ENCODE measurements at places on chromosomes 4 and X. TPM values are rescaled to one million over a fixed set of nuclear protein-coding genes. Genes with fewer than 3 reads are reported as not detected.

DNA sequence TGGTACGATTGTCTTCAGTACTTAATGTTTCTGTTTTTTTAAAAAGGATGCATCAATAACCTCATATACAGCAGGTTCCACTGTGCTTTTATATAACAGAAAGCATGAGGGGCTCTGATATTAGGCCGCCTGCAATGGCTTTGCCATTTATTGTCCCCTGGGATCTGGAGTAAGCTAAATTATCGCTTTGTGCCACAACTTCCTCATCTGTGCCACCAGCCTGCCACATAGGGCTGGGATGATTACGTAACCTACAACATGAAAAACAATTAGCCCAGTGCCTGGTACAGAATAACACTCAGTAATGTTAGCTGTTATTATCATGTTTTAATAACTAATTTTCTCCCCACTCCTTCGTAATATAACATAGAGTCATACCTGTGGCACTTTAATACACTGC is 65.5 kb upstream of the TRIM2 start:
- DNase-seq, result no peak

DNA sequence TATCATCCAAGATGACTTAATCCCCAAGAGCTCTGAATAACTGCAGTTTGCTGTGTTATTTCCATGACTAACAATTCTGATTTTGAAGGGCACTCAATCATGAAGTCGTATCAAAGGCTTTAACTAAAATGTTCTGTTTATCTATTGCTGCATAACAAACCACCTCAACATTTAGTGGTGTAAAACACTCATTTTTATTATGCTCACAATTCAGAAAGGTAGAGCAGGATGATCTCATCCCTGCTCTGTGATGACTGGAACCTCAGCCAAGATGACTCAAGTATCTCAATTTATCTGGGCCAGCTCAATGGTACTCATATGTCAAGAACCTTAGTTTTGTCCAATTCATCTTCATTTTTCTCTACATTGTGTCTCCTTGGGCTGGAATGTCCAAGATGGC is 451.1 kb downstream of the PPARGC1A start:
- DNase-seq, result no peak

DNA sequence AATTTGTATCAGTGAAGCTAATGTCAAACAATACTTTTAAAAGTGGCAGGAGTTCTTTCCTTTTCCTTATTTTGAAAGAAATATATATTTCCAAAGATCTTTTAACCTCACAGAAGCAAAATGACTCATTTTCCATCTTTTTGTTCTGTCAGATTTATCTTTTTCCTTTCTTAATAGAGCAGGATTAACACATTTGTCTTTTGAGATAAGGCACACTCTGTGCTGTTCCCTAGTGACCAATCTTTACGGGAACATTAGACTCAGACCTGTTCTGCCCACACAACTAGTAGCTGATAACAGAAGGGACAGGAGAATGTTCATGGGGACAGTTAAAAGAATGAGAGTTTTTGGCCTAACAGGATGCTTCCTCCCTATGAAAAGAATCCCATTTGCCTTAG is 381.2 kb downstream of the STPG2 start:
- DNase-seq, result no peak

DNA sequence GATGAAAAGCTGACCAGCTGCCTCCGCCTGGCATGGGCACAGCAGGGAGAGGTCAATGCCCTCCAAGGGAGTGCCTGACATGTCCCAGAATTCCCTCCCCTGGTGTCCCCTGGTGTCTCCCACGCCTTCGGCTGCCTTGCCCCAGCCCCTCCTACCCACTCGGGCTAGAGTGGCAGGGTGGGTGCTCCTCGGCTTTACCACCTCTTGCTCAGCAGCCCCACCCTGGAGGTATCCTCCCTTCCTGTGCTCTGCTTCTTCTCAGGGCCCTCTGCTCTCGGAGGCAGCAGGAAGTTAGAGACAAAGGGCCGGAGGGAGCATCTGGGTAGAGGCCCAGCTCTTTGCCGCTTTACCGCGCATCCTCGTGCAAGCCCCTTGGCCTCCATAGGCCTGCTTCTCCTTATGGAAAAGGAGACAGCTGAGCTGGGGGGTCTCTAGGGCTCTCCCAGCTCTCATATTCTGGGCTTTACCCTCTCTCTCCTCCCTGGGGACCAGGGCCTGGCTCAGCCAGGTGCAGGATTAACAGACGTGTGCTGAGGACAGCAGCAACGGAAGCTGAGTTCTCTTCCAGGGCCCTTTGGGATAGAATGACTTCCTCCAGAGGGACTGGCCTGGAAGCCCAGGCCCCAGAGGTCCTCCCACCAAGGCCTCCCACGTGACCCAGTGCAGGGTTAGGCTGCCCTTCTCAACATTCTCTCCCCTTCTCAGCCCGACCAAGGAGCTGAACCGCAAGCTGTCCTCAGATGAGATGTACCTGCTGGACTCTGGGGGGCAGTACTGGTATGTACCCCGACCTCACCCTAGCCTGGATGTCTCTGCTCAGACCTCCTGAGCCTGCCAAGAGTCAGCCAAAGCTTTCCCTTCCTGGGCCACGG is 17.2 kb downstream of the XPNPEP2 start:
- DNase-seq, result no peak

GRCh38 chrX:133134282-133134681 is 37.4 kb upstream of the USP26 start:
- no peak for DNase-seq

ADGRL3 gene
- total RNA-seq, result 0.23 TPM

All from Panc1 (cell line).